Stimulated activated CD8-positive, alpha-beta memory T cell treated with anti-CD3 and anti-CD28 coated beads, Interleukin-15, amount 100 ng/mL, for 4 hours (primary cell): ENCODE measurements at places on chromosomes 6 and 20.

- no peak for DNase-seq
Measured at GRCh38 chr6:159056003-159056402, 11.2 kb upstream of the TAGAP start.

- no peak for DNase-seq
Measured at GRCh38 chr20:36128463-36129159, 25.9 kb upstream of the EPB41L1 start.

GRCh38 chr6:85344996-85345395, 104.9 kb upstream of the NT5E start:
- no peak for DNase-seq

DNA sequence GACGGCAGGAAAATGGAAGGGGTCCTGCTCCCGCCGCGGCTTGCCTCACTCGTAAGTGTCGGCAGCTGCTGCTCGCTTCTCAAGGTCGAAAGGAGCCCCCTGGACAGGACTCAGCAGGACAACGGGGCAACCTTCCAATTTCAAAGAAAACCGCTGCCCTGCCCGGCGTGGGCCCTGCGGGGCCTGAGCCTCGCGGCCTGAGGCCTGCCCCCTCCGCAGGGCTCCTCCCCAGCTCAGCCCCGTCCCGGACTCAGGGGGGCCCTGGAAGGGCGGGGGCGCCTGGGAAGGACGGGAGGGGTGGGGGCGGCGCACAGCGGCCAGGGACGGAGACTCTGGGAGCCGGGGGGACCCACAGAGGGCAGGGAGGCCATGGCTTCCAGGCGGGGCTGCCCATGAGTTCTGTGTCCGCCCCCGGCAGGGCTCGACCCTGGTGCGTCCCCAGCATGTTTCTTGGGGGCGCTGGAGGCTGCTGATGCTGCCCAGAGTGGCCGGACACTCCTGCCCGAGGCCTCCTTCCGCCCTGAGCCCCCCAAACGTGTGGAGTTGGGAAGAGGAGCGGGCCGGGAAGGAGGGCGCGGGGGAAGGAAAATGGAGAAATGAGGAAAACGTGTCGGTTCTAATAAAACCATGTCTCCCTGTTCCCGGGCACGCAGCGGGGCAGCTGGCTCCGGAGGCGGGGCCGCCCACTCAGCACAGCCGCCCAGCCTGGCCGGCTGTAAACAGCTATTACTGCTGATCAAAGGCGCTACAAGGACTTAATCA, 114.6 kb downstream of the DLL1 start:
- no peak for DNase-seq

GRCh38 chr20:9628589-9628988, 114.2 kb downstream of the LAMP5 start:
- no peak for DNase-seq

- no peak for DNase-seq
Measured at GRCh38 chr6:122075084-122075838, 324.2 kb upstream of the HSF2 start.

DNA sequence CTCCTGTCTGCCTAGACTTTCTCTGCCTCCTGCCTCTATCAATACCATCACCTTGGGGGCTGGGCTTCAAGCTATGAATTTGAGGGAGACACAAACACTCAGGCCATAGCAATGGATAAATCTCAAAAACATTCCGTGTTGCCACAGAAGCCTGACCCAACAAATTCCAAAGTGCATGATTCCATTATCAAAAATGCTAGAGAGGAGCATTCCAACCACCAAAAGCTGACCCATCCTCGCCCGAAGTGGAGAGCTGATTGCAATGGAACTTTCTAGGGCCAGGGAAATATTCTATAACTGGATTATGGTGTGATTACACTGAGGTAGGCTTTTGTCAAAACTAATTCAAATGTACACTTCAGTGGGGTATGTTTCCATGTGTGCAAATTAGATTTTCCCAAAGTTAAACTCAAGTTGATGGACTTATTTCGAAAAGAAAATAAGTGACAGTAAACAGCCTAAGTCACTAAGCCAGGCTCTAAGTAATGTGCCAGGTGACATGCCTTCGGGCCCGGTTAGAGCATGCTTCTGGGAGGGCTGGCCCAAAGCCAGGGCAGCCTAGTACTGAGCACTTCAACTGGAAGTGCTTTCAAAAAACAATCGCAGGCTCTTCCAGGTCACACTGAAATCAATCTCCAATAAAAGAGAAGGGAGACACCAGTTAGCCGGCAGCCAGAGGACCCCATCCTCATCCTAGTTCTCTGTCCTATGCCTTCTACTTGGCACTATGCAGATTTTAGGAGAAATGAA, 142.3 kb downstream of the TBXT start:
- DNase-seq: no peak

DNA sequence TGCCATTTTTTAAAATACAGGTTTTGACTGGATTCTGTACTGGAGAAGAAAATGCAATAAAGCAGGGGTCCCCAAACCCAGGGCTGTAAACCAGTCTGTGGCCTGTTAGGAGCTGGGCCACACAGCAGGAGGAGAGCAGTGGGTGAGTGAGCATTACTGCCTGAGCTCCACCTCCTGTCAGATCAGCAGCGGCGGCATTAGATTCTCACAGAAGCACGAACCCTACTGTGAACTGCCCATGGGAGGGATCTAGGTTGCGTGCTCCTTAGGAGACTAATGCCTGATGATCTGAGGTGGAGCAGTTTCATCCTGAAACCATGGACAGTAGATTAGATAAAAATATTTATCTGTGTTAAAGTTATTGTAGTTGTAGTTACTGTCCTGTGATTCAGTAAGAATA, 21.1 kb upstream of the FBXO9 start:
- no peak for DNase-seq

DNA sequence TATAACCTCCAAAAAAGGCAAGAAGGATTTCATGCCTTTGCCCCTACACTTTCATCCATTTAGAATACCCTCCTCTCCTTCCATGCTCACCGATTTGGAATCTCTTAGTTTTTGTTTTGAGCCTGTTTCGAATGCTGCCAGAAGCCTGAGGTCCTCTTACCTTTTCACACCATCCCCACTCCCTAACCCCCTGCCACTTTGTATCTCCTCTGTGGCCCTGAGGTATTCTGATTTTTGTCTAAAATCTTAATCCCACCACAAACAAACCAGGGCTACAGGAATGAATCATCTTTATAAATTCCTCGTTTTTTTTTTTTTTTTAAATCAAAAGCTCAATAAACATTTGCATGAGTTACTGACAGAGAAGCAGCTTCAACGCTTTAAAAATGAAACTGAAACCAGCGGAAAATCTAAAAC, 1.6 kb upstream of the RPS12 start:
- no peak for DNase-seq

DNA sequence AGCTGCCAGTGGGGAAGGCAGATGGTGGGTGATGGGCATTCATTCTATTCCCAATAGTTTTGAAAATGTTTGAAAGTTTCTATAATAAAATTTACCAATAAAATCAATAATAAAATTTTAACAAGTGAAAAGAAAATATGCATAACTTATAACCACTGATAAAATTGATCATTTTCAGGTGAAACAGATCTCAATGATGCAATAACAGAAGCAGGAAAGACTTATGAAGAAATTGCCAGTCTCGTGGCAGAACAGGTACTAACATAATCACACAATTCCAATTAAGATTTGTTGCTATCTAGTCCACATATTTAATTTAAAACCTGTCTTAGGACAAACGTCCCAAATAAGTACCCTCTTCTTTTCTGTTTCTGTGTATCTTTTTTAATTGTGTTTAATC, 45.9 kb upstream of the SYNJ2 start:
- DNase-seq: no peak

DNA sequence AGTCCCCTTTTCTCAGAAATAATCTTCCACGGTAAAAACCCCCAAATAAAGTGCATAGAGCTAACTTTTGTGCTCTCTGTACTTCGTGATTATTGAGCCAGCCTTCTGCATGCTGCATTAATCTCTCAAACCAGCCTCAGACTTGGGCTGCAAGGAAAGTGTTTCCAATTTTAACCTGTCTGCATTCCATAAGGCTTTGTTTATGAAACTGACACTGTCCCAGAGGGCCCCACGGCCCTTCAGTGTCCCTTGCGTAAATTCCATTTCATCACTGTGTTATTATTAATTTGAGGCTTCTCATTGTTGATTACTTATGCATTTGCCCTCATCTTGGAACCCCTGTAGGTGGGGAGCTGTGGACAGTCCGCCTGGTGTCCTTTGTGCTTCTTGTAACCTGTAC, 15.6 kb upstream of the SNRPB2 start:
- DNase-seq: no peak
